Osteocyte (in vitro differentiated cells): ENCODE measurements at places on chromosomes 1 and 21. TPM values are rescaled to one million over a fixed set of nuclear protein-coding genes. Genes with fewer than 3 reads are reported as not detected.

IVL gene
- not detected in 2 replicates for total RNA-seq

THEM4 gene
- total RNA-seq = 11.8 and 12.3 TPM in 2 replicates

TMEM53 gene
- total RNA-seq = 6.6 and 7.6 TPM in 2 replicates

CFAP107 gene
- not detected in 2 replicates for total RNA-seq

C1QB gene
- not detected in 2 replicates for total RNA-seq

GRCh38 chr1:207883660-207884250, 27.2 kb downstream of the CD34 start:
- H3K36me3 ChIP-seq = no peaks in the 10 kb centered on the region
- H3K4me1 ChIP-seq = peaks cover 14% of the 10 kb centered on the region
- peaks cover 15% of the 10 kb centered on the region for H3K27me3 ChIP-seq
- no peak for DNase-seq
- H3K27ac ChIP-seq = no peak overlapping the region

DNA sequence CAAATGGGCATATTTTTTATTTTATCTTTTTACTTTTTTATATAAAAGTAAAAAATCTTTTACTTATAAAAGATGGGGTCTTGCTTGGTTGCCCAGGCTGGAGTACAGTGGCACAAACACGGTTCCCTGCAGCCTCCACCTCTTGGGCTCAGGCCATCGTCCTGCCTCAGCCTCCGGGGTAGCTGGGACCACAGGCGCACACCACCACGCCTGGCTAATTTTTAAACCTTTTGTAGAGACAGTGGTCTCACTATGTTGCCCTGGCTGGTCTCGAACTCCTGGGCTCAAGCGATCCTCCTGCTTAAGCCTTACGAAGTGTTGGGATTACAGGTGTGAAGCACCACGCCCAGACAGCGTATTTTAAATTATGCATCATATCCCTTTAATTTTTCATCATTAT, 986 bp downstream of the H6PD start:
- peaks cover 39% of the 10 kb centered on the region for H3K4me1 ChIP-seq
- peaks cover 7% of the 10 kb centered on the region for H3K36me3 ChIP-seq
- H3K27ac ChIP-seq = peak overlapping the region; percentile 85
- H3K27me3 ChIP-seq = no peaks in the 10 kb centered on the region

DNA sequence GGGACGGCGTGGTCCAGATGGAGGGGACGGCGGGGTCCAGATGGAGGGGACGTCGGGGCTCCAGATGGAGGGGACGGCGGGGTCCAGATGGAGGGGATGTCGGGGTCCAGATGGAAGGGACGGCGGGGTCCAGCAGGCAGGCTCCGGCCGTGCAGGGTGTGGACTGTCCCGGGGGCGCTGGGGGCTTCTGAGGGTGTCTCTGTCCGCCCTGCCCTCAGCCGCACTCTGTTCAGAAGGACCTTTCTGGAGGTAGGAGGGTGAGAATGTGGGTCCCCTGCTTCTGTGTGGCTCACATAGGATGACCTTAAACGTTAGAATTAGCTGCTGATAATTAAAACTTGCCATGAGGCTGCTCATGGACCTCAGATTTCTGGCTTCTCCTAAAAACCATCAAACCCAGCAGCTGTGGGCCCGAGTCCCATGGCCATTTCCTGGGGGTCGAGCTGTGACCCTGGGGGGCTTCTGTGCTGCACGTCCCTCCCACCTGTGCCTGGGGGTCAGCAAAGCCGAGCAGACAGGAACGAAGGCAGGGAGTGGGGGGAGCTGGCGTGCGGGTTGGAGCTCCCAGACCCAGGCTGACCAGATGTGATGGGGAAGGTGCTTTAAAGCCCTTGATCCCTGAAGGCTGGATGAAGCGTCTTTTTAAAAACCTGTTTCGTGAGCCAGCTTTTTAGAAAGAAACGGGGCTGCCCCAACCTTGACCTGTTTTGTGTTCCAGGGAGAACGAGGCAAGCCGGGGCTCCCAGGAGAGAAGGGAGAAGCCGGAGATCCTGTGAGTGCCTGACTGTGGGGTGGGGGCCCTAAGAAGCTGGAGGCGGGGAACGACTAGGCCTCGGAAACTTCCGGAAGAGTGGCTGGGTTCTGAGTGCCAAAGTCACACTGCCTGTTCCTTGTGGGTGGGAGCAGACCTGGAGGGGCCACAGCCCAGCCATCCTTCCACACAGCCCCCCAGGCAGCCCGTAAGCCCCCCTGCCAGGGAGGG, 7.1 kb downstream of the COL6A1 start:
- H3K36me3 ChIP-seq = peaks cover 20% of the 10 kb centered on the region
- no peak for DNase-seq
- H3K4me1 ChIP-seq = peaks cover 14% of the 10 kb centered on the region
- no peaks in the 10 kb centered on the region for H3K27me3 ChIP-seq
- H3K27ac ChIP-seq = no peak overlapping the region

GRCh38 chr1:24341260-24341659, 22.1 kb downstream of the GRHL3 start:
- peaks cover 15% of the 10 kb centered on the region for H3K4me1 ChIP-seq
- H3K27me3 ChIP-seq = no peaks in the 10 kb centered on the region
- no peaks in the 10 kb centered on the region for H3K36me3 ChIP-seq
- H3K4me3 ChIP-seq = no peak overlapping the region
- no peak overlapping the region for H3K27ac ChIP-seq

DNA sequence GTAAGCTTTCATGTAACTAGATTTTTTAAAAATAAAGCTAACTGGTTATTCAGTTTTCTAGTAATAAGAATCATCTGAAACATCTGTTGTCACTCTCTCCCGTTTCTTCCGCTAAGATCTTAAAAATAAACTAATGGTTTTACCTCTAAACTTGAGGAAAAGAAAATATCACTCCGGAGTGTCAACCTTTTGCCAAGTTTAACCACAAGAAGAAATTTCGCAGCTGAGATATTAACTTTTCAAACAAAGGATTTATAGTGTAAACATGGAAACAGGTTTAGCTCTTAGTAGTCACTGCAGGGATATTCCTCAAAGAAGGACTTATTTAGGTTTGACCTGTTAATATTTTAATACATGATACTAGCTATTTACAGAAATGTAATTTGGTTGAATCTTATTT, 954.9 kb downstream of the ADGRL2 start:
- peaks cover 1% of the 10 kb centered on the region for H3K4me1 ChIP-seq
- H3K27me3 ChIP-seq = no peaks in the 10 kb centered on the region
- H3K36me3 ChIP-seq = no peaks in the 10 kb centered on the region
- H3K27ac ChIP-seq = no peak overlapping the region
- DNase-seq = no peak

GRCh38 chr1:33633019-33633801, 160.8 kb downstream of the ZSCAN20 start:
- no peak overlapping the region for H3K4me3 ChIP-seq
- H3K36me3 ChIP-seq = no peaks in the 10 kb centered on the region
- no peaks in the 10 kb centered on the region for H3K4me1 ChIP-seq
- peak; percentile 91 for DNase-seq
- H3K27me3 ChIP-seq = peaks cover 24% of the 10 kb centered on the region

GRCh38 chr1:55679971-55680370, 464.8 kb upstream of the USP24 start:
- no peaks in the 10 kb centered on the region for H3K27me3 ChIP-seq
- no peak for DNase-seq
- peaks cover 5% of the 10 kb centered on the region for H3K36me3 ChIP-seq
- peaks cover 23% of the 10 kb centered on the region for H3K4me1 ChIP-seq

GRCh38 chr1:12244078-12244477, 14.2 kb downstream of the VPS13D start:
- peaks cover 33% of the 10 kb centered on the region for H3K36me3 ChIP-seq
- DNase-seq = no peak
- no peak overlapping the region for H3K4me3 ChIP-seq
- H3K27me3 ChIP-seq = no peaks in the 10 kb centered on the region
- no peak overlapping the region for H3K27ac ChIP-seq
- peaks cover 11% of the 10 kb centered on the region for H3K4me1 ChIP-seq

GRCh38 chr1:98766255-98766654, 104.7 kb downstream of the SNX7 start:
- H3K27ac ChIP-seq = no peak overlapping the region
- no peaks in the 10 kb centered on the region for H3K27me3 ChIP-seq
- peaks cover 7% of the 10 kb centered on the region for H3K36me3 ChIP-seq
- DNase-seq = no peak

GRCh38 chr1:7346070-7346596, 425.0 kb upstream of the VAMP3 start:
- no peak for DNase-seq
- H3K4me1 ChIP-seq = peaks cover 6% of the 10 kb centered on the region
- H3K4me3 ChIP-seq = no peak overlapping the region
- no peaks in the 10 kb centered on the region for H3K27me3 ChIP-seq

GRCh38 chr1:116763787-116764465, 9.7 kb downstream of the CD2 start:
- peaks cover 4% of the 10 kb centered on the region for H3K27me3 ChIP-seq
- H3K36me3 ChIP-seq = no peaks in the 10 kb centered on the region

DNA sequence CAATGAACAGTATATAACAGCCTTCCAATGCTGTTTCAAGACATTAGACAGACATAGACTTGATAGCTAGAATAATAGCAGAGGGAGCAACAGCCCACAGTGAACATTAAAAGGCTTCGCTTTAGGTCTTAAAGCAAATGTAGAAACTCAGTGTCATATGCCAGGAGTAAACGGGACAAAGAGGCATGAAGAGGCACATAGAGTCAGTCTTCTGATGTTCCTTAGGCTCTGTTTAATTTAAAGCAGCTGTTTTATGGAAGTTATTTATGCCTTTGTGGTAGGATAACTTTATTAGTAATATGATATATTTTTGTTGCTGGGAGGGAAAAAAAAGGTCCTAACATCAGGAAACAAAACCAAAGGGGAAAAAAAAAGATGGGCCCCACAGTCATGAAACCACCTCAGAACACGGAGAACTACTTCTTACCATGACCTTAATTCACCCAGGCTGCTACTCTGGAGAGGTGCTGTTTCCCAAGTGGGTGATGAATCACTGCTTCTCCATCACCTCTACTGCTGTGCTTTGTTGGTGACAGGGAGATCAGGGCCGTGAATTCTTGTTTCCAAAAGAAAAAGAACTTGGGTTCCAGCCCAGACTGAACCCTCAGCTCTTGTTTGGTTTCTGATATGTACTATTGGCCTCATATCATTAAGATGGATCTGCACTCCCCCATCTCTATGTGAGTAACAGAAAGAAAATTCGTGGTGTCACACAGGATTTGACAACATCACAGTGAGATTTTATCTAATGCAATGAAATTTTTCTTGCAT, 616.9 kb downstream of the KIF26B start:
- peaks cover 20% of the 10 kb centered on the region for H3K4me1 ChIP-seq
- DNase-seq = no peak
- no peaks in the 10 kb centered on the region for H3K27me3 ChIP-seq

- H3K4me3 ChIP-seq = no peak overlapping the region
- no peak for DNase-seq
- no peaks in the 10 kb centered on the region for H3K36me3 ChIP-seq
- H3K27me3 ChIP-seq = no peaks in the 10 kb centered on the region
- peaks cover 31% of the 10 kb centered on the region for H3K4me1 ChIP-seq
Measured at GRCh38 chr21:45164124-45164511, 89.7 kb downstream of the ADARB1 start.

GRCh38 chr1:67947114-67947513, 103.3 kb downstream of the DIRAS3 start:
- H3K27ac ChIP-seq = peak overlapping the region; percentile 25
- no peaks in the 10 kb centered on the region for H3K36me3 ChIP-seq
- H3K4me3 ChIP-seq = no peak overlapping the region
- peaks cover 17% of the 10 kb centered on the region for H3K4me1 ChIP-seq

DNA sequence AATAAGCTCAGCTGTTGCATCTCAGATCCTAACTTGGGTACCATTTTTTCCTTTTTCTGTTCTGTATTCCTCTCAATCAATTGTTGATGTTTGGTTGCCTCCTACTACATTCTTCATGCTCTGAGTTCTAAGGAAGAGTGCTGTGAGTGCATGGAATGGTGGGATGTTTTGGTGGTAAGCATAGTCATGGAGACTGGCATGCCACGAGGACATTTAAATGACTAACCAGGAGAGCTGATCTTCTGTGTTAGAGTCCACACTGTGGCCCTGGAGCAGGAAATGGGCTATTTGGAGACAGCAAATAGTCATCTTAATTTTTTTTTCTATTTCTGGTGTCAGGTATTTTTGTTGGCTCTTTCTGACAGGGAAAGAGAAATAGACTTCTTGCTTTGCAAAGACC, 69.5 kb upstream of the HSD17B7 start:
- DNase-seq = no peak
- peaks cover 26% of the 10 kb centered on the region for H3K4me1 ChIP-seq
- no peak overlapping the region for H3K4me3 ChIP-seq
- H3K27ac ChIP-seq = peak overlapping the region; percentile 19

DNA sequence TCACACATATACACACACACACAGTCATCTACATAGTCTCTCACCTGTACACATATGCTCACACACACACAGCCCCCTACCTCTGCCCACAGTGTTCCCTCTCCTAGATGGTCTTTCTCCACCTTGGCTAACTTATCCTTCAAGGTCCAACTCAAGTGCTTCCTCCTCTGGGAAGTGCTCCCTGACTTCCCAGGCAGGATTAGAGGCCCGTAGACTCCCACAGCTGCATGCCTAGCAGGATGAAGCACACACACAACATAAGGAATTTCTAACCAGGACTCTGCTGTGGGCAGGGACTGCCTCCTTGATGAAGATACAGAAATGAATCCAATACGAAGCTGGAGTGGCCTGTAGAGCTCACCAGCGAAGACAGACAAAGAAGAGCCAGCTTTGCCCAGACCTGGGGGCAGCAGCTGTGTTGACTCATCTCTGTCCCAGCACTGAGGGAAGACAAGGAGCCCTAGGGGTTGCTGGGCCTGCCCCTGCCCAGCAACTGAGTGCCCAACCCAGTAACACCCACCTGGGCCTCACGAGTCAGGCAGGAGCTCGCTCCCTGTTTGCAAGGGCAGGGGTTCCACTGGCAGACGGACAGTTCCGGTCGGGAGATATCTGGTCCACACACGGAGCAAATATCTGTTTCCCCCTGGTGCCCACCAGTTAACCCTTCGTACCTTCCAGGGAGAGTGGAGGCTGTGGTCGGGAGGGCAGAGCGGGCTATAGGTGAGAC, 100.8 kb downstream of the DMRTB1 start:
- H3K4me3 ChIP-seq = no peak overlapping the region
- peaks cover 20% of the 10 kb centered on the region for H3K4me1 ChIP-seq
- peak overlapping the region; percentile 42 for H3K27ac ChIP-seq
- peaks cover 7% of the 10 kb centered on the region for H3K36me3 ChIP-seq
- no peaks in the 10 kb centered on the region for H3K27me3 ChIP-seq

GRCh38 chr1:78664763-78665162, 15.1 kb downstream of the IFI44 start:
- no peak for DNase-seq
- no peaks in the 10 kb centered on the region for H3K27me3 ChIP-seq
- no peaks in the 10 kb centered on the region for H3K4me1 ChIP-seq
- H3K27ac ChIP-seq = no peak overlapping the region
- H3K4me3 ChIP-seq = no peak overlapping the region

DNA sequence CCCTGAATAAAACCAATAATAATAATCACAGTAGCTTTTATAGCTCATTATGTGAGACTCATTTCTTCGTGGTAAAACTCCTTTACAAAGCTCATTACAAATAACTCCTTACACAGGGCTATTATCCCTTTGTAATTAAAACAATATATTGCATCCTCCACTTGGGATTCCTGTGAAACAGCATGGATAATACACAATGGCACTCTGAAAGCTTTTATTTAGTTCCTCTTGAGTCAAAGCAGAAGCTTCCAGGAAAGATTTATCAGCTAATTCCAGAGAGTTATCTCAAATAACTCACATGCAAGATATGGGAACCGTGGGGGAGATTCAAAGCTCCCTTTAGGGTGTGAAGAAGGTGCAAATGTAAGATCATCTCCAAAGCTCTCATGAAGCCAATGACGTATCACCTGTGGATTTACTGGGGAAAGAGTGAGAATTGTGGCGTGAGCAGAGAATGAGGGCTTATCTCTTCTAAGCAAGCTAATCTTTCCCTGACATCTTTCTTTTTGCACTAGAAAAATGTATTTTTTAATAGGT, 60.4 kb upstream of the GJA5 start:
- H3K36me3 ChIP-seq = no peaks in the 10 kb centered on the region
- H3K4me3 ChIP-seq = no peak overlapping the region
- peaks cover 4% of the 10 kb centered on the region for H3K27me3 ChIP-seq
- H3K4me1 ChIP-seq = no peaks in the 10 kb centered on the region
- H3K27ac ChIP-seq = no peak overlapping the region
